Stimulated activated CD4-positive, alpha-beta T cell treated with anti-CD3 and anti-CD28 coated beads, Interleukin-4, amount 100 ng/mL, for 48 hours (primary cell): ENCODE measurements at places on chromosomes 6 and 20.
A peak's percentile ranks its signal among the peaks of the same experiment; 100 is the strongest.

GRCh38 chr6:80339421-80339820 is 232.9 kb downstream of the BCKDHB start:
- DNase-seq = no peak

DNA sequence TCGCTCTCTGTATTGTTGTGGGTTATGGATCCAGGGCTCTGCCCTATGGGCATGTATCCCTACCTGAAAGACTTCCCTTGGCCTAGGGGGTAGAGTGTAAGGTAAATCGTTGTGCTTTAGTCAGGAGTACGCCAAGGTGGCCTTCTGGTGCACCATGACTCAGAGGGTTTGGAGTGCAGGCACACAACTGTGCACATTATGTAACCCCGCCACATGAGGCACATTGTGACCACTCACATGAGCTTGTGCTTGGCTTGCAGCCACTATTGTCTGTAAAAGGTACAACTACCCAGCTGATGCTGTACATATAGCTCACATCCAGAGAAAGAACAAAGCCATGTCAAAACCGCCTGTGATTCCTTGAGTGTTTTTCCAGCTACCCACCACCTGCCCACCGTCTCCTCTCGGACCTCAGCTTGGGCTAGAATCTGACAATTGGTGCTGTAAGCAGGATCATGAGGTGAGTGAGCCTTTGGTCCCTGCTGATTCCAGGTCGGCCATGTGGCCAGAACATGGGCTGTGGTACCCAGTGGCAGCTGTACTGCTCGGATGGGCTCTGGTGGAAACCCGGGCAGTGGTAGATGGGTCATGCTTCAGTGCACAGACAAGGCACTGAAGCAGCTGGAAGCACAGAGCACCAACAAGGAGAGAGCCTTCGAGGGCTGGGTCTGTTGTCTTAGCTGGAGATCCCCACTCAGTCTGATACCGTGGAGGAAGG is 33.8 kb downstream of the HDDC2 start:
- no peak for DNase-seq

GRCh38 chr6:154206141-154206540 is 150.5 kb downstream of the IPCEF1 start:
- DNase-seq = no peak

- DNase-seq = no peak
Observed at GRCh38 chr6:112311950-112312547, 35.1 kb upstream of the RFPL4B start.

DNA sequence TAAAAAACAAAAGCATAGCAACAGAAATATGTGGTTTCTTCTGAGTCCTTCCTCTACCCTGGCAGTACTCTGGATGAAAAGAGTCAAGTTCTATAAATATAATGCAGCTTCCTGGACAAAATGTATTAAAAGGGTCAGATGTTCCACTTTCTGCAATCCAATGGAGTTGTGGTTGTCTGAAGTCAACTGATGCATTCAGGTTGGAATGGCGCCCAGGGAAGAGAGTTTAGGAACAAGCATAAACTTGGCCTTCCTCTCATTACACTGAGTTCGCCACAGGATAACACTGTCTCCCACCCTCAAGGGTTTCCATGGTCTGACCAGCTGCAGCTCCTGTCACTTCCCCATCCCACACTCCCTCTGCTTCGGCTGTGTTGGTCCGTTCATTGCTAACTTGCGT is 66.4 kb downstream of the PLEKHG1 start:
- DNase-seq = no peak

- no peak for DNase-seq
Observed at GRCh38 chr20:35871259-35871771, 83.0 kb downstream of the SCAND1 start.

DNA sequence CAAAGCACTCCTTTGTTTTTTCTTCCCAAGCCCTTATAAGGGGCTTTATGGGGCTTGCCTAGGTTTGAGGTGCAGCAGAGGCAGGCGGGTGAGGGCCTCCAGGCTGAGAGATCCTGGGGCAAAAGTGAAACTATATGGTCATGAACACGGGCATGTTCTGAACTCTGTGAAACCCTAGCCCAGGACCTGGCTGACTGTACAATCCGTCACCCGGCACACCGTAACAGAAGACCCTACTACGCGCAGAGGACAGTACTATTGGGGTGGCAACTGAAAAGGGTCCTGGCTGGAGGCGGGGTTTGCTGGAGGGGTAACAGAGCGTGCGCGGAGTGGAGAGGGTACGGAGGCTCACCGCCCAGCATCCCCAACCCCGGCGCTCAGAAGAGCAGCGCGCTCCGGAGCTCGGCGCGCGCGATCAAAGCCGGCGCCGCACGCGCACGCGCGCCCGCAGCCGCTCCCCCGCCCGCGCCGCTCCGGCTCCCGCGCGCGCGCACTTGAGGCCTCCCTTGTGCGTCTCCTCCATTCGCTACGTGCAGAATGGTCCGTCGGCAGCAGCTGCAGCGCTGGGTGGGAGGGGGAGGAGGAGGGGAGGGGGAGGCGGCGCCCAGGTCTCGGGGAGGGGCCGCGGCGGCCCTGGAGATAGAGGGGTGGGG is 54.2 kb downstream of the MRPL14 start:
- DNase-seq = peak; percentile 87

DNA sequence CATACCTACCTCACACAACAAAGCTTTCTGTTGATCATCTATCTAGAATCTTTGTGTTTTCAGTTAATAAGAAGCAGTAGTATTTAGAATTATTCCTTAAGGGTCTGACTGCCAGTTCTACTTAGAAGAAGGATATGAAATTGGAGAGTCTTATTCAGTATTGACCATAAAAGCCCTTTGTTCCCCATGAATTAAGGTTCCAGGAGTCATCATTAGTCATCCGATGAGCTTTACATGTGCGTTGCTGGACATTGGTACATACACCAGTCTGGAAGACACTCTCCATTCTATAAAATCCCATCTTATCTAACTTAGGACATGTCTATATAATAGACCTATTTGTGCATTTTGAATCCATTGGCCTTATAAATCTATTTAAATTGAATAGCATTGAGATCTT is 34.4 kb upstream of the RNF217 start:
- DNase-seq = no peak

DNA sequence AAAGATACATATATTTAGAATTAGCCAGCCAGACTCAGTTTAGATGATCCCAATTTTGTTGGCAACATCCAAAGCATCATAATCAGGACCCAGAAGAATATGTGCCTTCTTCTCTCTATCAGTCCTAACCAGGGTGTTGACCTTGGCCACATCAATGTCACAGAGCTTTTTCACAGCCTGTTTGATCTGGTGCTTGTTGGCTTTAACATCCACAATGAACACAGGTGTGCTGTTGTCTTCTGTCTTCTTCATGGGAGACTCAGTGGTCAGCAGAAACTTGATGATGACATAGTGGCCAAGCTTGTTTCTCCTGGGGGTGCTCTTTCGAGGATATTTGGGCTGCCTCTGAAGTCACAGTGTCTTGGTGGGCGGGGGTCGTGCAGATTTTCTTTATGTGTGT is 84.9 kb downstream of the MKKS start:
- no peak for DNase-seq
